A549 treated with AZD2906 at 1 μM for 4 hours (cell line): ENCODE measurements at places on chromosomes 3 and 15. TPM values are rescaled to one million over a fixed set of nuclear protein-coding genes. Genes with fewer than 3 reads are reported as not detected.

Gene LXN
- total RNA-seq: 46.3 to 63.8 TPM (median 47.8 TPM) in 5 replicates

Gene MNS1
- 1.9 to 3.4 TPM (median 2.6 TPM) in 5 replicates for total RNA-seq

Gene TGM4
- 0.13 to 0.23 TPM (median 0.19 TPM) in 5 replicates for total RNA-seq

Gene TEX55
- 0.08 TPM in 1 of 5 replicates, not detected in the others for total RNA-seq

Gene C3orf18
- 2.1 to 2.7 TPM (median 2.4 TPM) in 5 replicates for total RNA-seq

Gene NANOGP8
- not detected in 5 replicates for total RNA-seq

Gene TF
- 1.2 to 2.1 TPM (median 1.5 TPM) in 5 replicates for total RNA-seq

Gene ZNF501
- not detected in 5 replicates for total RNA-seq

Gene GOLGA6L7
- total RNA-seq: not detected in 5 replicates

Gene KBTBD13
- not detected in 5 replicates for total RNA-seq

Gene FGF12
- 0.48 to 0.71 TPM (median 0.65 TPM) in 5 replicates for total RNA-seq

Gene KLF15
- 1.4 to 1.9 TPM (median 1.6 TPM) in 5 replicates for total RNA-seq

Gene SNRPN
- total RNA-seq: 98.1 to 103 TPM (median 102 TPM) in 5 replicates

Gene TGM5
- not detected in 5 replicates for total RNA-seq

Gene PIAS1
- 15.8 to 27.3 TPM (median 21.9 TPM) in 5 replicates for total RNA-seq

Gene DISP2
- total RNA-seq: 1.00 to 2.5 TPM (median 1.8 TPM) in 5 replicates

Gene APBA2
- total RNA-seq: 17.0 to 19.4 TPM (median 18.1 TPM) in 5 replicates

Gene CYP8B1
- 0.02 TPM in 1 of 5 replicates, not detected in the others for total RNA-seq

Gene SLC38A3
- 0.03 to 0.15 TPM (median 0.13 TPM) in 4 of 5 replicates, not detected in the other for total RNA-seq

Gene SMAD6
- total RNA-seq: 22.0 to 33.6 TPM (median 29.4 TPM) in 5 replicates

Gene DGKG
- 6.5 to 12.3 TPM (median 7.0 TPM) in 5 replicates for total RNA-seq

Gene PDIA5
- total RNA-seq: 29.3 to 33.1 TPM (median 30.7 TPM) in 5 replicates

Gene HCN4
- 0.26 to 0.38 TPM (median 0.30 TPM) in 5 replicates for total RNA-seq

Gene SPCS1
- 145 to 170 TPM (median 161 TPM) in 5 replicates for total RNA-seq

Gene CFAP100
- not detected in 5 replicates for total RNA-seq

Gene GOLGA6L9
- total RNA-seq: 1.8 to 3.0 TPM (median 1.9 TPM) in 5 replicates

Gene TRH
- total RNA-seq: not detected in 5 replicates

Gene ARIH1
- 50.6 to 75.2 TPM (median 68.6 TPM) in 5 replicates for total RNA-seq

Gene ADGRG7
- total RNA-seq: not detected in 5 replicates

Gene SAXO2
- total RNA-seq: 2.0 to 3.1 TPM (median 2.1 TPM) in 5 replicates

Gene IQCF5
- total RNA-seq: not detected in 5 replicates

Gene RAB5A
- 41.3 to 66.5 TPM (median 48.0 TPM) in 5 replicates for total RNA-seq

Gene NT5DC2
- total RNA-seq: 74.7 to 108 TPM (median 98.9 TPM) in 5 replicates

Gene RETNLB
- not detected in 5 replicates for total RNA-seq

Gene IL17RC
- 28.0 to 34.0 TPM (median 32.0 TPM) in 5 replicates for total RNA-seq

Gene PYDC2
- total RNA-seq: not detected in 5 replicates

Gene PLIN1
- total RNA-seq: 0.06 to 0.11 TPM (median 0.09 TPM) in 5 replicates

Gene GOLGA6A
- 0.07 to 0.15 TPM (median 0.11 TPM) in 5 replicates for total RNA-seq

Gene PCOLCE2
- total RNA-seq: 21.6 to 31.6 TPM (median 24.2 TPM) in 5 replicates
